Activated CD4-positive, alpha-beta T cell treated with anti-CD3 and anti-CD28 coated beads, Interleukin-2, amount 50 U/mL, for 24 hours (primary cell): ENCODE measurements at places on chromosomes 7 and 10.

GRCh38 chr7:91812388-91812787 lies 68.1 kb downstream of the MTERF1 start:
- no peak for DNase-seq

DNA sequence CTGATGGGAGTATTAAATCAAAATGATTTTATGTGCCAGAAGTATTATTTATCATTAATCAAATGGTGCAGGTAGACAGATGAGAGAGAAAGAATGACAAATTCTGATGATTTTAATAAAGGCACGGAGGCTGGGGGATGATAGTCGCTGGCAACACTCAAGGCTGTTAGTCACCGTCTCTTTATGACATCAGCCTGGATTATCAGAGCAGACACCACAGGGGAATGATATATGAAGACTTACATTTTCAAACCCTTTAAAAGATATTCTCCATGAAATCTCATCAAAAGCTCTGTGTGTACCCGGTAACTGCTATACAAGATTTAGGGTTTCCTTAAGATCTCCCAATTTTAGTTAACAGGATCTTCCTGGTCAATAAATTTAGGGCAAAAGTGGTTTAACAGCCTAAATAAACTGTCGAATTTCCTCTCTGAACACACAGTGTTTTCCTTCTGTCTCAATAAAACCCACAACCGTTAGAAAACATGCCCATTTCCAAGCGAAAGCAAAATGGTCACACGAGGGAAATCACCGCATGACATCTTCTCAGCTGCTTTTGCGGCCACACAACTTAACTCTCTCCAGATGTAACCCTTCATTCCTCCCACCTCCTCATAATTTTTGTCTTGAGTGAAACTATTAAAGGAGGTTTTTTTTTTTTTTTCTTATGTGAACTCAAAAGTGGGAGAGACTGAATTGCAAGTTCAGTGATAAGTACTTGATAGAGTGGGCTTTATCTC lies 133.2 kb upstream of the FAM171A1 start:
- no peak for DNase-seq

DNA sequence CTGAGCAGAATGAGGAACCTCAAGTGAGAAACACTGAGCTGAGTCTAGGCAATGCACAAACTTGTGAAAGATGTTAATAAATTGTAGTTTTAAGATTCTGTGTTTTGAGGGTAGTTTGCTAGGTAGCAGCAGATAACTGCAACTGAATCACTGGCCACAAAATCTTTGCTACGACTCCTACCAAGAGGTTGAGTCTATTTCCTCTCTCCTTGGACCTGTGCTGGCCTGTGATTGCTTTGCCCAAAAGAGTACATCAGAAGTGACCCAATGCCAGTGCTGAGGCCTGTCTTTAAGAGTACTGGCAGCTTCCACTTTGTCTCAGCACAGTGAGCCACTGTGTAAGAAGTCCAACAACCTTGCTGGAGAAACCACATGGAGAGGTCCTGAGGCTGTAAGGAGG lies 11.9 kb upstream of the TSPAN13 start:
- DNase-seq, result no peak

DNA sequence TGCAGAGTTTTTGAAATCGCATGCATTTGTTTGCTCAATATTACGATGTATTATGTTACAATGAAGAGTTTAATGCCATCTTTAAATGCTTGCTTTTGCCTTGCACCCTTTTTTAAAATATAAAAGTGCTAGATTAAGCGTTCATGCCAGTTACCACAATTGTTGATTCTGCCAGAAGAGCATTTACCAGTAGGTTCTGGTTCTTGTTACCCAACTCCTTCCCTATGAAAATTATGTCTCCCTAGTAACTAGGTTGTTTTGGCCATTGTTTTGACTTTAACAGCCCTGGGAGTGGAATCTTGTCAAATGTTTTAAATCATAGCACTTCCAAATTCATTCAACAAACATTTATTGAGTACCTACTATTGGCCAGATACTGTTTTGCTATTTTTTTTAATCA lies 32.8 kb upstream of the CDK14 start:
- no peak for DNase-seq

- no peak for DNase-seq
These were observed 11.4 kb downstream of the PDIA4 start for GRCh38 chr7:149016876-149017275.

- peak; percentile 61 for DNase-seq
These were observed 9.6 kb downstream of the PSD start for GRCh38 chr10:102408728-102409603.

GRCh38 chr7:157630301-157630853 lies 293.6 kb downstream of the DNAJB6 start:
- DNase-seq, result no peak

GRCh38 chr7:94400643-94401427 lies 6.1 kb downstream of the COL1A2 start:
- no peak for DNase-seq

DNA sequence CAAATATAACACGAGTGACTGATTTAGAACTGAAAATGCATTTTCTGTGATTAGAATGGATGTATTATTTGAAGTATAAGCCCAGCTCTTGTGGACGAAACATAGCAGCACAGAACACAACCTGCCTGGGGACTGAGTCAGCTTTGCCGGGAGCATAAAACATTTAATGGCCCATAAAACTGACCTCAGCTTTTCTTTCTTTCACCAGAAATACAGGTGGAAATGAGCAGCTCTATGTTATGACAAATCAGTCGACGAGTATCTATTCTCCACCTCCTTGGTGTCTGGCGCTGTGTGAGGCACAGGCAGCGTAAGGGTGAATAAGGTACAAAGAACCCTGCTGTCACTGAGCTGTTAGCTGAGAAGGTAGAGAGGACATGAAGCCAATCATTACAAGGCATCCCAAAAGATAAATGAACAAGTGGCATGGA lies 471.6 kb upstream of the AKR1E2 start:
- no peak for DNase-seq

GRCh38 chr10:44307691-44308090 lies 77.2 kb downstream of the CXCL12 start:
- DNase-seq, result no peak

DNA sequence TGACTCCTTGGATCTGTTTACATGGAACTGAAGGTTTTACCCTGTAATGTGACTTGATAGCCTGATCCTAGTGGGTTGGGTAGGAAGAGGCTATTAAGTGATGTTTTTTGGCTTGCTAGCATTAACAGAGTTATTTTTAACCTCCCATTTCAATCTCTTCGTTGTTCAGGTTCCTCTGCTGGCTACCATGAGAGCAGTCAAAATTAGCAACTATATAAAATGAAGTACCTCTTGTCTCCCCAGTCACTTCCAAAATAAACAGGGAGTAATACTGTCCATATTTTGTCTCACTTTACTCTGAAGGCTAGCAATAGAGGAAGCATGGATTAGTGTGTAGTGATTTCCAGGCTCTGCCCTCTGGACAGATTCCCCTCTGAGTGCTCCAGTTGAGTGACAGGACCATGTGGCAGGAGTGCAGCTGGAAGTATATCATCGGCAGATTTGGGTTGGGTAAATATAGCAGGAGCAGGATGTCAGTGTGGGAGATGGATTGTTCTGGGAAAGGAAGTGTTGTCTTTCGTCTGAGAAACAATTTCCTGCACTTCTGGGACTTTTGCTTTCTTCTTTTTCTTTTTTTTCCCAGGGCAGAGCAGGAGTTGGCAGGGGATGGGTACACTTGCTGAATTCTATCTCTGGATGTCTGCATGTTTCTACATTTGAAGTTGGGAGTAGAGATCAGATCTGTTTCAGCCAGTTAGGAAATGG lies 35.2 kb downstream of the GBF1 start:
- DNase-seq, result no peak

- no peak for DNase-seq
These were observed 27.3 kb downstream of the NAPEPLD start for GRCh38 chr7:103121641-103122040.

DNA sequence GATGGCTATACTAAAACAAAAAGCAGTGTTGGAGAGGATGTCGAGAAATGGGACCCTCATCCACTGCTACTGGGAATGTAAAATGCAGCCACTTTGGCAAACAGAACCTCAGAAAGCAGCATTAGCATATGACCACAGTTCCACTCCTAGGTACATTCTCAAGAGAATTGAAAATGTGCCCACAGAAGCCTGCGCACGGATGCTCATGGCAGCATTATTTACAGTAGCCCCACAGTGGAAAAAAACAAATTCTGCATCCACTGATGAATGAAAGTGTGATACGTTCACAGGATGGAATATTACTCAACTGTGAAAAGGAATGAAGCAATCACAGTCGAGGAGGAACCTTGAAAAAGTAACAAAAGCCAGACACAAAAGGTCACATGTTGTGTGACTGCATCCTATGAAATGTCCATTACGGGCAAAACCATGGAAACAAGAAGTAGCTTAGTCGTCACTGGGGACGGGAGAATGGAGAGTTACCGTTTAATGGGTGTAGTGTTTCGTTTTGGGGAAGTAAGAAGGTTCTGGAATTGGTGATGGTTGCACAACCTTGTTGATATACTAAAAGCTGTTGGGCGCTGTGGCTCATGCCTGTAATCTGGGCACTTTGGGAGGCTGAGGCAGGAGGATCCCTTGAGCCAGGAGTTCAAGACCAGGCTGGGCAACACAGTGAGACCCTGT lies 2.5 kb upstream of the UPK3B start:
- DNase-seq, result no peak

- no peak for DNase-seq
These were observed 3.1 kb upstream of the ZNF12 start for GRCh38 chr7:6709808-6710207.

- DNase-seq, result no peak
These were observed 277.6 kb downstream of the KCND2 start for GRCh38 chr7:120550494-120551048.

DNA sequence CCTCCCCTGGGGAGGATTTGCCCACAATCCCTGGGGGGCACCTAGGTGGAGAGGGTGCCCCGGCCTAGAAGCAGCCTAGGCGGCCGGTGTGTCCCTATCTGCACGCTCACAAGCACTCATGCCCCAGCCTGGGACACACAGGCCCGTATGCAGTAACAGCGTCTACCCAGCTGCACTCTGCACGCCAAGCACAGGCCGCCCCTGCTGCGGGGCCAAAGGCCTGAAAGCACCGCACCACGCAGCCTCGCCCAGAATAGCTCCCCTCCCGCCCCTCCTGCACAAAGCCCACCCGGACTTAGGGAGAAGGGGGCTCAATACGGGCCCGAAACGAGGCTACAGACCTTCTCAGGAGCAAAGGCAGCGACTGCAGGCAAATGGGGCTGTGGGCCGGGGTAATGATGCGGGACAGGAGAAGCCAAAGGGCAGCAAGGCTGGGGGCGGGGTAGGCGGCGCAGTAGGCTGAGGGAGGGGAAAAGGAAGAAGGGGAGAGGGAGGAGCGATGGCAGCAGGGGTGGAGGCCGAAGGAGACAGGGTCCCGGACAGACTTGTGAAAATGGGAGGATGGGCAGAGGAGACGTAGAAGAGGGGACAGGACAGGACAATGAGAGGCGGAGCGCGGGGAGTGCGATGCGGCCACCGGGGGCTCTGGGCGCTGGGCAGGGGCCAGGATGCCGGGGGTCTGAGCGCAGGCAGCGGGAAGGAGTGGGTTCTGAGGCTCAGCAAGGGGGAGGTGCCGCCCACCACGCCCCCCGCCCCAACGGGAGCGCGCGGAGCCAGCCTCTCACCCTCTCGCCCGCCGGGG lies 544 bp downstream of the GPRIN2 start:
- no peak for DNase-seq

- DNase-seq, result no peak
These were observed 7.6 kb upstream of the ZNF503 start for GRCh38 chr10:75408911-75409885.

DNA sequence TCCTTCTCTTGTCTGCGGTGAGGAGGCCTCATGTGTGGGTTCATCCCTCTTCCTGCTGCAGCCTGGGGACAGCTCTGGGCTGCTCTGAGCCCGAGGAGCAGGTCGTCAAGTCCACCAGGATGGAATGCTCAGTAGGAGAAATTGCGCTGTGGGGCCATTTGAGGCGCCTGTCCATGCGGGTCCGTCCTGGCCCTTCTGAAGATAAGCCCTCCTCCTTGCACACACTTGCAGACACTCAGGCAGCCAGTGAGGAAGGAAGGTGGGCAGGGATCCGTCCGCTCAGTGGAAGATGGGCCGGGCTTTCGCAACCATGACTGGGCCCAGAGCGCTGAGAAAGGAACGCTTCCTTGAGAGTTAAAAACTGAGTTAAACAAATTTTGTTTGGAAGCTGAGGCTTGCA lies 356.8 kb downstream of the GLRX3 start:
- no peak for DNase-seq

GRCh38 chr10:113061054-113061430 lies 111.0 kb downstream of the TCF7L2 start:
- DNase-seq, result no peak
